ENCODE measurements at places on chromosomes 6 and 20.

GRCh38 chr6:88662163-88662580, 301.2 kb downstream of the RNGTT start:
- DNase-seq: no peak

DNA sequence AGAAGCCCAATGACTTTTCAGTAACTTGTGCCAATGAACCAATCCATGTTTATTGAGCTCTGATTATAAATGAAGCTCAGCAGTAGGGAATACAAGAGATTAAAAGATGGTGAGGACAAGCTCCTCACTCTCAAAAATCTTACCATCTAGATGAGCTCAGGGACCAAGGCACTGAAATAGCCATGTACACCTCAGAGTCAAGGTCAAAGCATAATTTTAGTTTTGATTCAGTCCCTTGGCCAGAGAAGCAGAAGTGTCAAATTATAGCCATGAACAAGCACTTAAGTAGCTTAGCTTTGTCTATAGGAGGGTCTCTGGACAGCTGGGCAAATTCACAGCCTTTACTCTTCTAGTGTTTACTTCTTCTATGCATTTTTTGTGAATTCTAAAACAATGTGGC, 131.0 kb upstream of the DTNBP1 start:
- no peak for DNase-seq

- DNase-seq: no peak
Measured at GRCh38 chr20:25308083-25308491, 60.2 kb downstream of the PYGB start.

GRCh38 chr6:41073968-41074691, 1.4 kb downstream of the NFYA start:
- DNase-seq: no peak

DNA sequence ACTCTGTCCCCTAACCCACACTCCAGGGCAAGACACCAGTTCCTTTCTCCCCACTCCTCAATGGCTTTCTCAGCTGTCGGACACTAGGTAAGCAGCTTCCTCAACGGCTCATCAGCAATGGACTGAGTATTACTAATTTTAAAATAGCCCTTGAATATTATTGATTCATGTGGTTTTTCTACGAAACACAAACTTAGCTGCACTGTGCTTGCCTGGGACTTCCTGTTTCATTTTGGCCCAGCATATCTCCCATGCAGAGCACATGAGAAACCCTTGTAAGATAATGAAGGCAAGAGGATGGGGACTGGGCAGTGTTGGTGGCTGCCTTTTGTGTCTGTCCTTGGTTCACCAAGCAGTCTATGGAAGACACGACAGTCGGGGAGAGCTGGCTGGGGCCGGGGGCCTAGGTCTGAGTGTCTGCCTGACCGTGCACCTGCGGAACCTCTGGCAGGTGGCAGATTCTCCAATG, 48.9 kb downstream of the RNASET2 start:
- peak; percentile 52 for DNase-seq

GRCh38 chr6:93059911-93060310, 359.4 kb downstream of the EPHA7 start:
- DNase-seq: no peak

- DNase-seq: no peak
Measured at GRCh38 chr6:168618546-168619315, 177.7 kb downstream of the SMOC2 start.

DNA sequence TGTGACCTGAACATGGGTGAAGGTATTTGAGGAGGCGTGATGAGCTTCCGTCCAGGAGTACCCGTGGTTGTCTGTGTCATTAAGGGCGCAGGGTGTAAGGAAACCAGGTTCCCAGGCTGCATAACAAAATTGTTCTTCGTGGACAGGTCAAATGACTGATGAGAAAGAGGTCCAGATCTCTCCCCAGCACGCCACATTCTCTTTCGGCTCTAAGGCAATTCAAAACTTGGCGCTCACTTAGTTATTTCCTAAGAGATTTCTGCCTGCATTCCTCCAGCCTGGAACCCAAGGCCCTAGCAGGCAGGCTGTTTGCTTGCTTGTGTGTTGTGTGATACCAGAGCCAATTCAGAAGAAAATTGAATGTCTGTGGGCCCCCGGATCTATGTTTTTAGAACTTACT, 139.9 kb downstream of the AGPAT4 start:
- no peak for DNase-seq

GRCh38 chr6:138372711-138373463, 4.8 kb upstream of the SMIM28 start:
- no peak for DNase-seq

- no peak for DNase-seq
Measured at GRCh38 chr6:119446609-119447008, 97.0 kb upstream of the MAN1A1 start.

DNA sequence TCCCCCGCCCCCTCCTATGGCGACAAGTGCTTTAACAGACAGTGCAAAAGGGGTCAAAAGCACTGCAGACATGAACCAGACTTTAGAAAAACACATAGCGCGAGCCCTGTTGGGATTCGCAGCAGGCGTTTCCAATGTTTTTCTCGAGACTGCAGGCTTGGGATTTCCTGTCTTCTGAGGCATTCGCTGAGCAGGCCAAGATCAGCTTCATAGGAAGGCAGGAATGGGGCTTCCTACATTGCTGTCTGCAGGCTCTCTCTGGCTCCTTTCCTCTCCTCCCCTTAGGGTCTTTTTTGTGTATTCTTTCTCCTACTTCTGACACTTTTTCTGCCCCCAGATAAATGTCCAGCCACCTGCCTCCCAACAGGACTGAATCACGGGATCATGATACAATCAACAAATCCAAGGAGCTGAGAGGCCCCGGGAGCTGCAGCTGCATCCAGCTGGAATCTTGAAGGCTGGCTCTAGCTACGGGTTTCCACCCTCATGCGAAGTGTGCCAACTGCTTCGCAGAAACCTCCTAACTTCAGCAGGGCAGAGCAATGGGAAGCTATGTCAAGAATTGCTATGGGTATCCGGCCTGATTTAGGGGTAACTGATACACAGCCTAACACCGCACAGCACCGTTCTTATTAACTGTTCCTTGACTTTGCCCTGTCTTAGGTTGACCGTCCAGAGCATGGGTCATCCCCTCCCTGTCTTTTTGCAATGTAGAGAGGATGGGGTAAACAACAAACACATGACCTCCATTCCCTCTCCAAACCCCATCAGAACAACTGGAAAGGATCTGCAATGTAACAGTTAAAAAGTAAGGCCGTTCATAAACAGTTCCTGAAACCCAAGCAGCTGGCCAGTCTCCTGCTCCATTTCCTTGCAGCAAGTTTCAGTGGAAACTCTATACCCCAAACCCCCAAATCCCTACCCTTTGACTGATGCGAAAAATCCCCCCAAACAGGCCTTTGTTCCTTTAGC, 31.5 kb downstream of the SNX5 start:
- no peak for DNase-seq

- no peak for DNase-seq
Measured at GRCh38 chr6:155955038-155955437, 499.4 kb upstream of the NOX3 start.

DNA sequence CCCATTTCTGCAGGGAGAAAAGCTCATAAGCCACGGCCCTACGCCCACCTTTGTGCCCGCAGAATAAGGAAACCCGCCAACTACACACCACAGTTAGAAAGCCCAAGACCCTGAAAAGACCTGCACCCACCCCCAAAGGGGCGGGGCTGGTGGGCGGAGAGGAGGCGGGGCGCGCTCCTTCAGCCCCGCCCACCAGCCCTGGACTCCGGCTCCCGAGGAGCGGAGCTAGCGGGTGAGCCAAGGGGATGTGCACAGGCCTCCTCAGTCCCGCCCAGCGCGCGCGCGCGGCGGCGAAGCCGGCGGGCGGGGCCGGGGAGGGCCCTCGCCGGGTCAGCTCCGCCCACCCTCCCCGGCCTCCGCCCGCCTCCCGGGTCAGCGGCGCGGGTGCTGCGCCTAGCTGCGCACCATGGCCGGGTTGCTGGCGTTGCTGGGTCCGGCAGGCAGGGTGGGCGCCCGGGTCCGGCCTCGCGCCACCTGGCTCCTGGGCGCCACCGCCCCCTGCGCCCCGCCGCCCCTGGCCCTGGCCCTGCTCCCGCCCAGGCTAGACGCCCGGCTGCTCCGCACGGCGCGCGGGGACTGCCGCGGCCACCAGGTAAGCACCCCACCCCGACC, at the start of gene FAM210B:
Gene FAM210B (plus strand): TSS at position 375 of the 612 bp plus-strand sequence. CDS start 32 bp downstream, at position 407.
- DNase-seq: peak; percentile 96

GRCh38 chr6:71385111-71385822, 96.7 kb downstream of the OGFRL1 start:
- no peak for DNase-seq

- DNase-seq: no peak
Measured at GRCh38 chr6:46990031-46990644, 52.0 kb downstream of the ADGRF1 start.

DNA sequence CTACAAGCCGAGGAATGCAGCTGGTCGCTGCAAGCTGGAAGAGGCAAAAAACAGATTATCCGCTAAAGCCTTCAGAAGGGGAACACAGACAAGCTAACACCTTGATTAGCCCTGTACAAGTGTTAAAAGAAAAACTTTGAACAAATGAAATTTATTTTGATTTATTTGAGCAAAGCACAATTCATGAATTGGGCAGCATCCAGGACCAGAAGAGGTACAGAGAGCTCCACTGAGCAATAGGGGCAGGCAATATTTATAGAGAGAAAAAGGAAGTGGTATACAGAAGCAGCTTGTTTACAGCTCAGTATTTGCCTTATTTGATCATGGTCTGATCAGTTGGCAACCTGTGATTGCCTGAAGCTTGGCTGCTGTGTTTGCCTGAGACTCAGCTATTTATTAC, 17.6 kb downstream of the HLA-DOB start:
- DNase-seq: no peak

- no peak for DNase-seq
Measured at GRCh38 chr6:104183816-104184435, 675.8 kb downstream of the HACE1 start.

DNA sequence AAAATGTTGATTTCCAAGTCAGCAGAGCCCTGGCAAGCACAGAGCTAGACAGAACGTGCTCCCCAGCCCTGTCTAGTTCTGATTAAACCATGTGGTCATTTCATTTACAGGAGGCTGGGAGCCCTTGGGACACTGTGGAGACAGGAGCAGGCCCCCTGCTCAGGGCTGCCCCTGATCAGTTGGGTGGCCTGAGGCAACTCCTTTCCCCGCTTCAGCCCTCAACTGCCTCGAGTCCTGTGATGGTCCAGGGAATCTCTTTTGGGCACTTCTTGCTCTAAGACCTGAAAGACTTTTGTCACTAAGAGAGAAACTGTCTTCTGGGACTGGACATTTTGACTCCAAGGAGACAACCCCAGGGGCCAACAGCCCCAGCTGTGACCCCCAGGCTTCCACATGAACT, 13.5 kb downstream of the DYNLRB1 start:
- DNase-seq: no peak

GRCh38 chr20:46214824-46215488, 93.3 kb downstream of the CDH22 start:
- DNase-seq: no peak

GRCh38 chr6:21033575-21034026, 499.3 kb downstream of the CDKAL1 start:
- DNase-seq: no peak

GRCh38 chr6:101403216-101403945, 9.9 kb downstream of the GRIK2 start:
- no peak for DNase-seq

DNA sequence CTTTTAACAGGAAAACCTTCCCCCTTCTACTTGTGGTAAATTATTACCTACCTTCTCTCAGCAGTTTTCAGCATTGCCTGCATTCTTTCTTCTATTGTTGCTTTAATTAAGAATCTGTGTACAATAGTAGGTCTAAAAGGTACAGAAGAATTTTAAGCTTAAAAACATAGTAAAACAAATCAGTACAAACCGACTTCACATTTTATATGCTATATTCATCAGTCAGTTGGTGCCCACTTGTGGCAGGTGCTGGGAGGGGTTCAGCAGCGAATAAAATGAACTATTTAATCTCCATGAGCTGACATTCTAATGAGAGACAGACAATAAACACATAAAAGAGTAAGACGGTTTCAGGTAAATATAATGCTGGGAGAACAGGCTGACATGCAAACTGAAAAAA, 73.4 kb upstream of the FBXO30 start:
- DNase-seq: no peak

- DNase-seq: no peak
Measured at GRCh38 chr6:5674141-5674540, 332.6 kb downstream of the NRN1 start.

- DNase-seq: no peak
Measured at GRCh38 chr20:47740862-47741184, 44.5 kb downstream of the SULF2 start.

DNA sequence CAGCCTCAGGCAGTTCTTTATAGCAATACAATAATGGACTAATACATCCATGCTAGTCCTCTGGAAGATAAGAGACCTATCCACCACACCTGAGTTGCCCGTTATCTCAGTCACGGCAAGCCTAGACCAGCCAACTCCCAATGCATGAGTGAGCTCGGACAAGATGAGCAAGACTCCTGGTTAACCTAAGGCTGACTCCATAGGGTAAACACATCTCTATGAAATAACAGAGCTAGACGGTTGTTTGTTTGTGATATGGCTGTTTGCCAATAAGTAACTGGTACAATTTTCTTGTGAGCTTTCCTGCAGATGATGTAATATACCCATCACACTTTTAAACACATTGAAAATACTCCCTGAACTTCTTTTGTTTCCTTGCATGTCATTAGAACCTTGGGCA, 70.6 kb upstream of the PHACTR1 start:
- no peak for DNase-seq

- no peak for DNase-seq
Measured at GRCh38 chr6:40077315-40077714, 143.1 kb upstream of the MOCS1 start.

DNA sequence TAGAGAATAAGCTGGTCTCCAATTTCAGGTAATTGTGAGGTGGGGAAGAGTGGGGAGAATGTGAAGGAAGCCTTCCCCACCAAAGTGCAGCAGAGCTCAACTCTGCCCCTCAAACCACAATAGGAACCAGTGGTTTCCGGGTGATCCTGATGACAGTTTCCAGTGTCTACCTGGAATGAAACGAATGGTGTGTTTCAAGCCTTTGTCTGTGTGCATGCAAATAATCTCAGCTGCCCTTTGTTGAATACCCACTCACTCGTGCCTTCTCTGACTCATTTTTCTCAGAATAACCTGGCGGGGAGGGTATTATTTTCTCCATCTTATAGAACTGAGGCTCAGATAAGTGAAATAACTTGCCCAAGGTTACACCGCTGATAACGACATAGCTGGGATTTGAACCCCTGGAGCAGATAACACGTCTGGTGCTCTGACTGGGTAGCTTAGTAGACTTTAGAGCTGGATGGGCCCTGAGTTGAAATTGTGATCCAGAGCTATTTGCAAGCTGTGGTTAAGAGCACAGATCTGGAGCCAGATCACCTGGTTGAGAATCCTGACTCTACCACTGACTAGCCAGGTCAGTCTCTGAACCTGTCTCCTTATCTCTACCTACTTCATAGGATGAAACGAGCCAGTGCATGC, 85.1 kb downstream of the EYA2 start:
- DNase-seq: no peak

- DNase-seq: no peak
Measured at GRCh38 chr6:71349976-71350615, 61.5 kb downstream of the OGFRL1 start.

- DNase-seq: no peak
Measured at GRCh38 chr20:1334761-1335160, 5.8 kb upstream of the SDCBP2 start.

- no peak for DNase-seq
Measured at GRCh38 chr6:1575210-1576041, 34.3 kb upstream of the FOXC1 start.

GRCh38 chr6:107442938-107443607, 16.3 kb downstream of the PDSS2 start:
- DNase-seq: no peak

All from GM12892 (cell line).